Stimulated activated CD4-positive, alpha-beta T cell treated with anti-CD3 and anti-CD28 coated beads, Interleukin-2, amount 100 ng/mL, for 48 hours (primary cell): ENCODE measurements at places on chromosomes 7 and 10.

DNA sequence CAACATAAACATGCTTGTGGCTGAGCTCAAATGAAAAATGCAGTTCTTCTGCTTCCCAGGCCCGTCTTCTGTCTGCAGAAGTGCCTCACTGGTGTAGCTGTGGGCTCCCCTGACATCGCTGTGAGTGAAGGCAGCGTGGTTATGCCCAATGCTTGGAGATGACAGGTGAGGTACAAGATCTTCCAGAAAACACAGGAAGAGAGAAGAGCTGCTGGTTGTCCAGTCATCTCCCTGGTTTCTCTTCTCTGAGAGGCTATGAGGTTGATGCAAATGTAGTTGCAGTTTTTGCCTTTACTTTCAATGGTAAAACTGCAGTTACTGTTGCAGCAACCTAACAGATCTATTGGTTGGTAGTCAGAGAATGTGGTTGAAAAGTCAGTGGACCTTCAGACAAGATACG lies 223.6 kb downstream of the GATA3 start:
- DNase-seq, result no peak

DNA sequence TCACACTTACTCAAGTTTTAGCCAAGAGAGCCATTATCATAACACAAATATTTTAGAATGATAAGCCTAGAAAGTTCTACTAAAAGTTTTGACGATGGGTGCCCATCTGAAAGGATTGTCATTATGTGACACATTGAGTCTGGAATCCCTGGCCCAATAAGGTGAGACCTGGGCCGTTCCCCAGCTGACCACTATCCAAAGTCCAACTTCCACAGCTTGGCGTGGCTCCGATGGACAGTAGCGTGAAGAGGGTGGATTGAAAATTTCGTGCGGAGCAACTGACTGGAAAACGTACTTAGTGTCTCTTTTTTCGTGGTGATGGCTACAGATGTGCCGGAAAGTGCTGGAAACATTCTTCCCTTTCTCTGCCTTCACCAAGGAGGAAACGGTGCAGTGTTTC lies 439.0 kb upstream of the ZMIZ1 start:
- DNase-seq, result no peak

GRCh38 chr7:17242504-17242903 lies 55.9 kb upstream of the AHR start:
- DNase-seq, result no peak

DNA sequence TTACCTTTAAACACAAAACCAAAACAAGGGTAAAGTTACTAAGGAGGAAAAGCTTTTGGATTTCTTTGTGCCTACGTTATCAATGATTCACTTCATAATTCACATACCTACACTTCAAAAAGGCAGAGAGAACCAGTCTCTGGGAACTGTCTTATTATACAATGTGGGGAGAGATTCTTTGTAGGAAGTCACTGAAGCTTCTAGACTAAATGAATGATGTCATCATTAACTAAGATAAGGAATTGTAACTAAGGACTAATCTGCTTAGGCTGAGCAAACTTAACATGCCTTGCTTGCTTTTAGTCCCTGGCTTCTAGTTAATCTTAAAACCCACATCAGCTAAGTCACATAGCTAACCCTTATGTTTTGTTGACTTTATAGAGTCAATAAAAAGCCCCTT lies 771.2 kb downstream of the NXPH1 start:
- DNase-seq, result no peak

- DNase-seq, result no peak
Measured at GRCh38 chr7:196283-196682, 3.9 kb downstream of the FAM20C start.

DNA sequence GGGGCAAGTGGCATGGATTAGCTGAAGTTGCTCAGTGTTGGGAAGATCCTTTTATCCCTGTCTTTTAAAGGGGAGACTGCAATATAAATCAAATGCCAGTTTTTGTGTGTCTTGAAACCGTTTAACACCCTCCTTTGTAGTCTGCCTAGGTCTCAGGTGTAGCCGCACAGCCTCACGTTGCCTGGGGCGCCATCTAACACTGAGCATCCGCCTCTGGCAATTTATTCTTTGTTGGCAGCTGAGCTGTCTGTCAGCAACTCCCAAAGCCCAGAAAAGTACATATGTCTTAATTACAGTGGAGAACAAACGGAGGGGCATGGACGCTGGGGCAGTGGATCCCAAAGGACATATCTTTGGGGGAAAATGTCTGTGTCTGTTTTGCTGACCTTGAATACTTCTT lies 254.7 kb downstream of the STK31 start:
- DNase-seq, result no peak

- no peak for DNase-seq
Measured at GRCh38 chr10:20990604-20991003, 93.5 kb upstream of the NEBL start.

DNA sequence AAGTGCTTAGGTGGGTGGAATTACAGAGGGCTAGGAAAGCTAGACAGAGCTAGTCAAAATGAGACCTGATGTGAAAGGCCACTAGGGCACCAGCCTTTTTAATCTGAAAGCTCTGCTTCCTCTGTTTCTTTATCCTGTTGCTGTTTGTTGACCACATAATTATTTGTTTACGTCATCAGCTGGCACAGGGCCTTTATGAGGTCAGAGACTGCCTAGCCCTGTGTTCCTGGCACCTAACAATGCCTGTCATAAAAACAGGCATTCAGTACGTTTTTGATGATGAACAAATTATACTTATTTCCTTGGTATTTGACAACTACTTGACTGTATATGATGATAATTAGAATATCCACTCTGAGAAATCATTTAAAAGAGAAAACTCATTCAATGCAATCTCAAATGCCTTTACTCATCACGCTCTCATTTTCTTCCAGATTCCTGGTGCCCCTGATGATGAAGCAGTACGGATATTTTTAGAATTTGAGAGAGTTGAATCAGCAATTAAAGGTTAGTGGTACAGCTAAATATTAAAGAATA lies 26.0 kb downstream of the RBM17 start:
- DNase-seq, result no peak

DNA sequence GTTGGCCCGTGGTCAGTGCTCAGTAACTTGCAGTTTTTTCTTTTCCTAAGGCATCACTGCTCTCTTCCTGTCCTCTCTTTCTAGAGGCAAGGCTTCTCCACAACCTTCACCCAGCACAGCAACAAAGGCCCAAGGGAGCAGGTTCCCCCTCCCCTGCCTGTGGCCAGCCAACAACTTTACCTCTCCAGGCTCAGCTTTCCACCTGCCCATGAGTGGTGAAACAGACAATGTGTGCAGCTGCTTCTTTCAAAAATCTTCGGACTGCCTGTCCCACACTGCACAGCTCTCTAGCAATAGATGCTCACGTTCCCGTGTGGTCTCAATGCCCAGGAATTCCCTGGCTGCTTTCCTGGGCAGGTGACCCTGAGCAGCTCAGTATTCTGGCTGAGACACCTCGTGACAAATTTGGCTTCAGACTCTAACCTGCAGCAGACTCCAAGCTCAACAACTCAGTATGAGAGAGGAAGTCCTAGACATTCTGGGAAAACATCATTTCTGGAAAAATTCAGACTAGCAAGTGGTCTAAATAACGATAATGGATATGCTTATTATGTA lies 28.9 kb upstream of the TMEM72 start:
- no peak for DNase-seq

- no peak for DNase-seq
Measured at GRCh38 chr7:42278344-42278743, 41.3 kb upstream of the GLI3 start.

DNA sequence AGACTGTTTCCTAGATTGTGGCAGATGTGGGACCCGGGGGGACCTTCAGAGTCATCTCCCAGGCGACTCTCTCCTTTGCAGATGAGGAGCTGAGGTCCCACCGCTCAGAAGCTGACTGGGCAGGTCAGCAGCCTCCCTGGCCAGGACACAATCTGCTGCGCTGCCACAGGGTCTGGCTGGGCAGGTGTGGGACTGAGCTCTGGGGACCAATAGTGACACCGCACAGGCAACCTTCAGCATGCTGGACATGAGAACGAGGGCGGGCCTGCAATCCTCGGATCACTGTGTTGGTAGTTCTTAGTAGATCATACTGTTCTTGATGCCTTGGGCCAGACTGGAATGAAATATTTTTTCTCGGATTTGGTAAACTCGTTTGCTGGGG lies 20.5 kb upstream of the CRYGN start:
- no peak for DNase-seq

DNA sequence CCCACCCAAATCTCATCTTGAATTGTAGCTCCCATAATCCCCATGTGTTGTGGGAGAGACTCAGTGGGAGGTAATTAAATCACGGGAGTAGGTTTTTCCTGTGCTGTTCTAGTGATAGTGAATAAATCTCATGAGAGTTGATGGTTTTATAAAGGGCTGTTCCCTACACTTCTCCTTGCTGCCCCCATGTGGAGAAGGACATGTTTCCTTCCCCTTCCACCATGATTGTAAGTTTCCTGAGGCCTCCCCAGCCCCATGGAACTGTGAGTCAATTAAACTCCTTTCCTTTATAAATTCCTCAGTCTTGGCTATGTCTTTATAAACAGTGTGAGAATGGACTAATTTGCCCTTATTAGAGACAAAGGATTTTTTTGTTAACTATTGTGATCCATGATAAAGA lies 48.5 kb upstream of the MKX start:
- DNase-seq, result no peak

DNA sequence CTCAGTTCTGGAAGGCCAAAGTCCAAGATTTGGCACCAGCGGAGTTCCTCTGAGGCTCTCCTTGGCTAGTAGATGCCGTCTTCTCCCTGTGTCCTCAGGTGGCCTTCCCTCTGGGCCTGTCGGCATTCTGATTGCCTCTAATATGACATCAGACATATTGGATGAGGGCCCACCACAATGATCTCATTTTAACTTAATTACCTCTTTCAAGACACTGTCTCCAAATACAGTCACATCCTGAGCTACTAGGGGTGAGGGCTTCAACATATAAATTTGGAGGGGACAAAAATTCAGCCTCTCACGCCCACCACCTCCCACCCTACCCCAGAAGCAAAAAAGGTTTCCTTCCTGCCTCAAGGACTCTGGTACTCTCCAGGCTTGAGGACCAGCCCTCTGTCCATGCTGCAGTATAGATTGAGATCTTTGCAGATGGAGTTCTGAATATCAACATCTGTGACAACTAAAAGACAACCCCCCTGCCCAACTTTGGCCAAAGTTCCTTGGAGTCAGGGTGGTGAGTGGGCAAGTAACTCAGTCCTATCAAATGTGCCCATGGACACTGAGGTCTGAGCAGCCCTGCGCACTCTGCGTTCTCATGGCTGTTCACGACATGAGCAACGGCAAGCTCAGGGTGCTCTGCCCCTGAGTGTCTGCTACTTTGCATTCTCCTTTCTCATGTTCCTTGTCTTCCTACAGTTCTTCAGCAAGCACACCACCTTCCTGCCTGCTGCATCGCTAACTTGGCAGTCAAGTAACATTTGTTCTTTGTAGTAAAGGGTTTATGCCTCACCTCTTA lies 11.5 kb downstream of the TMEM176B start:
- no peak for DNase-seq

DNA sequence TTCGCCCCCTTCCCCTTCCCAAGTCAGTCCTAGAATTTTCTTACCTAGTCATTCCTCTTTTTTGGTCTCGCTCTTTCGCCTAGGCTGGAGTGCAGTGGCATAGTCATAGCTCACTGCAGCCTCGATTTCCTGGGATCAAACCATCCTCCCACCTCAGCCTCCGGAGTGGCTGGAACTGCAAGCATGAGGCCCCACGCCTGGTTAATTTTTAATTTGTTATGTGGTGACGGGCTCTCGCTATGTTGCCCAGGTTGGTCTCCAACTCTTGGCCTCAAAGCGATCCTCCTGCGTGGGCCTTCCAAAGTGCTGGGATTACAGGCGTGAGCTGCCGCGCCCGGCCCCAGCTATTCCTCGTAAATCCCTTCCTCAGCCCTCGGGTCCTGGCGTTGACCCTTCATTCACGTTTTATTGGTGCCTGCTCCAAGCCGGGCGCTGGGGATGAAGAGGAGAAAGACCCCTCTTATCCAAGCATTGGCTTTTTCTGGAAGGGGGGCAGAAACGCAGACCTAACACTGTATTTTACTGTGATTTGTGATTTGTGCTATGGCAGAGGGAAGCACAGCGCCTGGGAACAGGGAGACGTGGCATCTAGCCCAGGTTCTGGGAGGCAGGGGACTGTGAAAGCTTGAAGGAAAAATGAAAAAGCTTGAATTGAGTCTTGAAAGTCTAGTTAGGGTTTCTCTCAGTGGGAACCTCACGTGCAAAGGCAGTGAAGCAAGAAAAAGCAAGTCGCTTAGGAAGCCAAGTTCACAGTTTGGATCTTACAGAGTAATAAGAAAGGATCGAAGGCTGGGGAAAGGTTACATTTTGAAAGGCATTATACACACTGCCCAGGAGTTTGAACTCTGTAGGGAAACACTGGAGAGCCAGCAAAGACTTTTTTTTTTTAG lies 516 bp downstream of the ZNHIT1 start:
- DNase-seq, result no peak

GRCh38 chr10:48691812-48692528 lies 7.3 kb downstream of the WDFY4 start:
- no peak for DNase-seq

GRCh38 chr10:33376976-33377657 lies 42.6 kb upstream of the NRP1 start:
- DNase-seq, result no peak

DNA sequence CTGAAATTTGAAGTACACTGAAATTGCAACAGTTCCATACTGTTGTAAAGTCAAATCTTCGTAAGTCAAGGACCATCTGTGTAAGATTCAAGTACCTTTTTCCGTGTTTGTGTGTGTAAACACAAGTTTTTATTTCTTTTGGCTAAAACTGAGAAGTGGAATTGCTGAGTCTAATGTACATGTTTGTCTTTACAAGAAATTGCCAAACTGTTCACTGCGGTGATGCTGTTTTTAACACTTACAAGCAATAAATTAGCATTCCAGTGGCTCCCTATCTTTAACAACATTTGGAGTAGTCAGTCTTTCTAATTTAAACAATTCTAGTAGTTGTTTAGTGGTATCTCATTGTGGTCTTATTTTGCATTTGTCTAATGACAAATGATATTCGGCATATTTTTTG lies 23.3 kb downstream of the CALD1 start:
- DNase-seq, result no peak

DNA sequence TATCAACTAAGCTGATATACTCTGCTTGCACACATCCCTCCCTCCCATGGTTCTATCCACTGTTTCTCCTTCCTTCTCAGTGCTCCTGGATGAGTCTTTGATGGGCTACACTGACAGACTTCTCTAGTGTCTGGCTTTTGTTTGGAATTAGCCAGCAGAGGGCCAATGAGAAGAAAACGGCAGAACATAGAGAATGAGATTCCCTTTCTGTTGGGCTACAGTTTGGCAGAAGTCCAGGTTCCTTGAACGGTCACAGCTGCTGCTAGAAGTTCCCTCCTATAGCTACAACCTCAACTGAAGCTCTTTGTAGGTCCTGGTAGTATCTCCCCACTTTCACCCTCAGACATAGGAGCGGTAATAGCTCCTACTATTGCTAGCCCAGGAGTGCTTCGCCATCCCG lies 251.1 kb upstream of the LRRN3 start:
- DNase-seq, result no peak
